Stimulated activated naive CD4-positive, alpha-beta T cell (primary cell): ENCODE measurements at places on chromosomes 1 and 21.

DNA sequence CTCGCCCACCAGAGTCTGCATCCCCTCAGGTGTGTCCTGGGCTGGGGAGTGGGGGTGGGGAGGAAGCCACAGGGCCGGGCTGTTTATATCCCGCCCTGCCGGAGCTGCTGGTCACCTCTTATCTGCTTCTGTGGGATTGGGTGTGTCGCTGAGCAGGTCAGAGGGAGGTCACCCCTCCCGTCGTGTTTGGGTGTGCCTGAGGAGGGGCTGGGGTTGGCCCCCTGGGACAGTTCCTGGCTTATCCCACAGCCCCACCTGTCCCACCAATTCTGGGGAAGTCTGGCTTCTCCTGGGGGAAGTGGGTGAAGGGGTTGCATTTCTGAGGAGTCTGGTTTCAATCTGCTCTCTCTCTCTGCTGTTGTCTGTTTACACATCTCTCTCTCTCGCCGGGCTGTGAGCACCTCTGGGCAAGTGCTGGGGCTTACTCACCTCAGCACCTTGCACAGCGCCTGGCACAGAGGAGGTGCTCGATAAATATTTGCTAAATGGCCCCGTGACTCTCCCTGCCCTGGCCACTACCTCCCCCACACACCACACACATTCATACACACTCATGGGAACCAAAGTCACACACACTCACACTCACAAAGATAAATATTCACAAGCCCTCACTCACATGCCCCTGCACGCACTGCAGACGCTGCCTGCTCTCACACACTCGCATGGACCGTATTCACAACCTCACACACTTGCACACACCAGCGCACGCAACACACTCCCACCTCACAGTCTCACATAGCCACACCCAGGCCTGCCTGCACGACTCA is 8.3 kb downstream of the ELF3 start:
- DNase-seq = no peak

DNA sequence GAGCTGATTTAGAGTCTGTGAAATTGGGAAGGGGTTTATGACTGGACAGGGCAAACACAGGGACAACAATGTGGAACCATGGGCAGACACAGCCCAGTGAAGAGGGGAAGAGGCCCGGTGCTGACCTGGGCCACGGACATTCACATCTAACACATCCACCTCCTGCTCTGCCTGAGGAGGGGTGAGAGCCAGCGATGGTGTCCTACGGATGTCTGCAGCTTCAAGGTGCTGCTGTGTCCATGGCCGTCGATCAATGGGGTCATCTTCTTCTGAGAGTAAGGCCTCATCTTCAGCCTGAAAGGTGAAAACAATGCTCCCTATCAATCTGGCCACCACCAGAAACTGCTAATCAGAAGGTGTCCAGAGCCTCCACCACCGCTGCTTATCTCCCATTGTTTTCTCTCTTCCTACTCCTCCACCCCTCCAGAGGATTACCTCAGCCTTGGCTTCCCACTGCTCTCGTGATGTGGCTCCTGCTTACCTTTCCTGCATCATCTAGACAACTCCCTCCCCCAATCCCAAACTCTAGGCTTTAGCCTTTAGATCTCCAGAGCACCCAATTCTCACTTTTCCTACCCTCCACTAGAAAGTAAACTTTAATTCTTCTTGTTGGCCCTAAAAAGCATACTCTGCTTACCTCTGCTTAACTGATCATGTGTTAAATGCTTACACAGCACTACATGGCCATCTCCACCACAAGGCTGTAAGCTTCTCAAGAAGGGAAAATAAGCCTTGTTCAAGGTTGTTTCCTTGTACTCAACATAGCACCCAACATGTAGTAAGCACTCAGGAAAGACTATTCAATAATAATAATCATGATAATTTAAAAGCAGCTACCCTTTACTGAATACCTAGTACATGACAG is 24.0 kb upstream of the ADAM30 start:
- DNase-seq = no peak

DNA sequence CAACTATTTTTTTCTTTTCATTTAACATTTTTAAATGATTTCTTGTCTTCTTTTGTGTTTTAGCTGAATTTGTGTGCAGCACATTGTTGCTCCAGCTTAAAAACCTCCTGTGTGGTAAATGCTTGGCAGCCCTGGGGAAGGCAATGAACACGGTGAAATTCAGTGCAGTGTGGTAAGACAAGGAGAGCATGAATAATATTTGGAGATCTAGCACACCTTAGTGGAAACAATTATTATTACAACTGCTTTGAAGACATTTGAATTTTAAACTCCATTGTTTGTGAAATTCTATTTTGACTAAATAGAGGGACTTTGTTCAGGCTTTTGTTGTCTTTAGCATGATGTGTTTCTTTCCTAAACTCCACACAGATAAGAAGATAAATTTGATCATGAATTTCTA is 242.6 kb upstream of the CXADR start:
- no peak for DNase-seq

- no peak for DNase-seq
Measured at GRCh38 chr1:179978199-179979079, 23.8 kb downstream of the CEP350 start.
